LoVo (cell line): ENCODE measurements at places on chromosomes 11 and 22.

DNA sequence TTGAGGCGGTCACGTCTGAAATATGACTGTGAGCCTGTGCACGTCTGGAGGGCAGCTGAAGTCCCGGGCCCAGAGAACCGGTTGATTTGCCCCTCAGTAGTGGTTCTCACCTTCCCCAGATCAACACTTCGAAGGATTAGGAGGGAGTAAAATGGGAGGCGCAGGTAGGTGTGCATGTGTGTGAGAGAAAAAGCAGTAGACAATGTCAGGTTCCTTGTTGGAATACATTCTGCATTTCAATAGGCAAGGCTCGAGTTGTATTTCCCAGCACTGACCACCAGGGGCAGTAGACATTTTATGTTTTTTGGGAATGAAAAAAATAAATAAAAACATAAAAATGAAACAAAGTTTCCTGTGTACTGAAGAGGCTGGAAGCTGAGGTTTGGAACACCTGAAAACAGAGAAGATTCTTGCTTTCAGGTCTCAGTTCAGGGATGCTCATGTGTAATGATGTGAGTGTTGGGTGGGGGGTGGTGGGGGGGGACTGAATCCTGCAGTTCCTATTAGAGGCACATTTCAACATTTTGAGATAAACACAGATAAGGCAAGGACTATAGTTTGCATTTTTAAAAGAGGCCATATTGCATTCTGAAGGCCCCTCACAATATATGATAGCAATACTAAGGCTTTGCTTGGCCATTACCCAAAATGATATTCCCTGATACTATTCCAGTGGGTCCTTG, 333.9 kb downstream of the CADM1 start:
- peak; percentile 21 for DNase-seq

GRCh38 chr22:37177221-37177620, 10.8 kb downstream of the C1QTNF6 start:
- no peak for DNase-seq

DNA sequence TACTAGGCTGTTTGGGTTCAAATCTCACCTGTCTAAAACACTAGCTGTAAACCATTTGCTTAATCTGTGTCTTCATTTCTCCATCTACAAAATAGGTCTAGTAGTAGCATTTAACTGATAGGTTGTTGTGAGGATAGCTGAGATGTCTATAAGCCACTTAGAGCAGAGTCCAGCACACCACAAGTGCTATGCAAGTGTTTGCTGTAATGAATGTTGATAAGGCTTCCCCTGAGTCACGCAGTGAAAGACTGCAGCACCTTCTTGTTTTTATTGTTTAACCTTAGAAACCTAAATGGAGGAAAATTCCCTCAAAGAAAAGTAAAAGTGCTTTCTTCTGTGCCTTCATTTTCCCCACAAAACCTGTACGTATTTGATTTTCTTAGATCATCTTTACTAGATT, 23.1 kb upstream of the LDHA start:
- DNase-seq = no peak

DNA sequence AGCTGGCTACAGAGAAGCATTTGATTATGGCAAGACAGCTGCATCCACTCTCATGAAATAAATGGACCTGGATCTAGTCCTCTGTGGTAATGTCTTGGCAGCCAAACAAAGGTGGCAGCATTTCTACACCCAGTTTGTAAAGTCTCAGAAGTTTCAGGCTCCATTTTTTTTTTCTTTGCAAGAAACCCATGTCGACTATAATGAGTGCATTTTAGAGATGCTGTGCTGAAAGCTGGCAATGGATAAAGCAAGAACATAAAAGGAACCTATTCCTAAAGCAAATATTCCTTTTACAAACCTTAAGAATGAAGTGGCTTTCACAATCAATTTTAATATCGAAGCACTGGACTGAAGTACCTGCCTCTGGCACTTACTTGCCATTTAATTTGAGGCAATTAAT, 33.5 kb downstream of the THAP12 start:
- no peak for DNase-seq

- DNase-seq = no peak
Measured at GRCh38 chr11:45169310-45170072, 23.1 kb downstream of the PRDM11 start.

- no peak for DNase-seq
Measured at GRCh38 chr11:92759571-92760214, 209.8 kb upstream of the MTNR1B start.

DNA sequence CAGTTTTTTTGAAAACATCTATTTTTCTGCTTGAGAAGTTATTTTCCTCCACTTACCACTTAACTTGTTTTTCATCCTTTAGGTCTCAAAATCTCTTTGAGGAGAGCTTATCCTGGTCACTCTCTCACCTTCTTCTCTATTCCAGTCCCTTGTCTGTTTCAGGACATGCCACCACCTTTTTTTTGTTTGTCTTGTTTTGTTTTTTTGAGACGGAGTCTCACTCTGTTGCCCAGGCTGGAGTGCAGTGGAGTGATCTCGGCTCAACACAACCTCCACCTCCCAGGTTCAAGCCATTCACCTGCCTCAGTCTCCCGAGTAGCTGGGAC, 4.6 kb upstream of the BCL2L13 start:
- no peak for DNase-seq

DNA sequence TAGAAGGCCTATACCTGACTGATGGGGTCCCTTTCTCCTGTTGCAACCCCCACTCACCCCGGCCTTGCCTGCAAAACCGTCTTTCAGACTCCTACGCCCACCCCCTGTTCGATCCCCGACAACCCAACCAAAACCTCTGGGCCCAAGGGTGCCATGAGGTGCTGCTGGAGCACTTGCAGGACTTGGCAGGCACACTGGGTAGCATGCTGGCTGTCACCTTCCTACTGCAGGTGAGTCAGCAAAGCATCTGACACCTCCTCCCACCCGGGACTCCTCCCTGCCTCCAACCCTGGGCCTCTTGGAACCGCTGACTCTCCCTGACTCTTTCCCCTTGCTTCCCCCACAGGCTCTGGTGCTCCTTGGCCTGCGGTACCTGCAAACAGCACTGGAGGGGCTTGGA, 1.2 kb downstream of the ROM1 start:
- DNase-seq = no peak

GRCh38 chr22:39646398-39647063, 76.0 kb downstream of the CACNA1I start:
- no peak for DNase-seq

DNA sequence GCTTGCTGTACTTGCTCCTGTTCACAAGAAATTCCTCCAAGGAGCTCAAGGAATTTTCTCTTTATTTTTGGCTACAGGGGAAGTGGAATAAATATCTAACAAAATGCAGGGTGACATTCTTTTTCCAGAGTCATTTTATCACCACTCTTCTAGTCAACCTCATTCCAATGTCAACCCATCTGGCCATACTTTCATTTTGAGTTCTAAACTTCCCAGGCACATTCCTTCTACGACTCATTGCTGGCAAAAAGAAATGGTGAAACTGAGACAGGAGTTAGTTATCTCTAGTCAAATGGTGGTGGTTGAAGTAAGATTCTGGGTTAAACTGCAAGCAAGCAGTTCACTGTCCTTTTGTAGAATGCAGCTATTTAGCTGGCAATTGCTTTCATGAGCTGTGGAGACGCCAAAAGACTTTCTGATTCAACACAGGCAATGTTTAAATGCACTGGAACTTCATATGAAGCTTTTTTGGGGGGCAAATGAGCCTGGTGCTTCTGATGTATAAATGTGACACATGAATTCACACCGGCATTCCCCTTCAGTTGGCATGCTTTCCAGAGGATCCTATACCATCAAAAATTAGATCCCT, 304.6 kb downstream of the CADM1 start:
- no peak for DNase-seq

DNA sequence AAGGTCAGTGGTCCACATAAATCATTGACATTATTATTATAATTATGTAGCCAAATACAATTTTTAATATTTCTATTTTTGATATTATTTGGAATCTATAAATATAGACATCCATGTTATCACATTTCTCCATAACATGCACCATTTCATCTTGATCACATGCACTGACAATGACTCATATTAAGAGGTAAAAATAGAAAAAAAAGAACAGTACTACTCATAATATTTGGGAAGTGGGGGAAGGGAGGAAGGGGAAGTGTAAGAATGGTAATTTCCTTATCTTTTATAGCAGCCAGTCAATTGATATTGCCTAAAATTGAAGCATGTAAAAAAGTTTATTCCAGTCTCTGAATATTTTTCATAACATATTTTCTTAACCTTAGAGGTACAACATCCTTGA, 72.3 kb downstream of the ADM start:
- no peak for DNase-seq

DNA sequence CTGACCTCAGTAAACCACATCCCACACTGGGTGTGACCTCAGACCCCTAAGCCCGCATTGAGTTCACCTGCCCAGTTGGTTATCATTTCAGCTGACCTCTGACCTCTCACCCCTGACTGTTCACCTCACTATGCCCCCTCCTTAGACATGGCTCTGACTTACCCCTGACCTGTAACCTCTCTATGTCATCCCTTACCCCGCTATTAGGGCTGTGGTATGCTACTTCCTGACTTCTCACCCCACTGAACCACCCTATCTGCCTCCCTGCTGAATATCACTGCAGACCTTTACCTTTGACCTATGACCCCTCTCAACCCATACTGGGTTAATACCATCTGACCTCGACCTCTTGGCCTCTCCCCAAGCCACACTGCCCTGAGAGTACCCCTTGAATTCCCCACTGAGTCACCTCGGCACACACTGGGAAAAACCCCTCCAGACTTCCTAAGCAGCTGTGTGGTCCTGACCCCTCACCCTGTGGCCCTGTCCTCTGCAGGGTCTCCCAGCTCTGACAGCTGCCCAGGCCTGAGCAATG, 8.3 kb downstream of the PLCB3 start:
- DNase-seq = no peak

- DNase-seq = no peak
Measured at GRCh38 chr22:48720662-48721394, 1106.8 kb downstream of the BRD1 start.

DNA sequence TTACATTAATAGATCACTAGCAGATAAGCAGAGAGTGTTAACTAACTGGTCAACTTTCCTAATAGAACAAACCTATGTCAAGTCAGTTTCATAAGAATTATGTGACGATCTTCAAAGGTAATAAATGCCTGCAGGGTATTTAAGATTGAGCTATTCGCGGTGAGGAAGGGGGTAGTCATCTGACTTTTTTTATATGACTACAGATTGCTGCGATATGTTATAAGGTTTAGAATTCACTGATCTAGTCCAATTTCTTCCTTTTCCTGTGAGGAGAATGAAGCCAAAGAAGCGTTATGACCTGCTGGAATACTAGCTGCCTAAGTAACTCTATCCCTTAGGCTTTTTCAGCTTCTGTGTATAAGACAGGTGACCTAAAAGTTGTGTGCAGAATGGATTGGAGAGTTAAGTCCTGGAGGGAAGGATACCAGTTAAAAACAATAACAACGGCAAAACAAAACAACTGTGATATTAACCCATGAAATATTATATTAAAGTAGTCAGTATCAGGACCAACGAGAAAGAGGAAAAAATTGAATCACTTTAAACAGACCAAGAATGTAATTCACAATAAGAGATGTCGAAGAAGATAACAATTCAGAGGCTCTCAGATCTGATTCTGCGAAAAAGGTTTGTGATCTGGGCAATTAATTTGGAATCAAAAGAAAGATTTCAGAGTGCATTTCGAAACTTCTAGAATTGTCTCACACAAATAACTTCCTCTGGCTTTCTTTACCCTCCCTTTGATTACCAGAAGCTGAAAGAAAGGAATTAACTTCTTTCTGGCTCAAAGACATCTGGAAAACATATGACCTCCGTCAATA, 630 bp downstream of the CASP4 start:
- peak; percentile 40 for DNase-seq

DNA sequence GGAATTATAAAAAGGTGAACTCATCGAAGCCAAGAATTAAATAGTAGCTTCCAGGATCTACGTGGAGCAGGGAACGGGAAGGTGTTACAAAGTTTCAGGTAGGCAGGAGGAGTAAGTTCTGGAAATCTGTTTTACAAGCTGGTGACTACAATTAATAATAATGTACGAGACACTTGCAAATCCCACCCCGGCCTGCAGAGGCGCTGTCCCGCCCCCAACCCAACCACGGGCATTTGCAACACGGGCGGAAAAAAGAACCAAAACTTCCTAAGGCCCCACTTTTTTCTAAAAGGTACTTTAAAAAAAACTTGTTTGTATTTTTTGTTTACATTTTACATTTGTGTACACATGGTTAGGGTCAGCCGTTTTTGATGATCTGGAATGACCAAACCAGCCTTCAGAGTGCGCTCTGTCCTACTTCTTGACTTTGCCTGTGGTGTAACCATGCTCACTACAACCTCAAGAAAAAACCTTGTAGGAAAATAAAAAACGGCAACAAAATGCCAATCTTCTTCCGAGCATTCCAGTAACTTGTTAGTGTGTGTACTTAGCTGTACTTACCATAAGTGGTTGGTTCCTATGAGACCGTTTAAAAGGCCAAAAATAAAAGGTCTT, 449.6 kb upstream of the B3GAT1 start:
- DNase-seq = no peak

GRCh38 chr11:57405271-57405860, 14.9 kb upstream of the PRG2 start:
- no peak for DNase-seq

DNA sequence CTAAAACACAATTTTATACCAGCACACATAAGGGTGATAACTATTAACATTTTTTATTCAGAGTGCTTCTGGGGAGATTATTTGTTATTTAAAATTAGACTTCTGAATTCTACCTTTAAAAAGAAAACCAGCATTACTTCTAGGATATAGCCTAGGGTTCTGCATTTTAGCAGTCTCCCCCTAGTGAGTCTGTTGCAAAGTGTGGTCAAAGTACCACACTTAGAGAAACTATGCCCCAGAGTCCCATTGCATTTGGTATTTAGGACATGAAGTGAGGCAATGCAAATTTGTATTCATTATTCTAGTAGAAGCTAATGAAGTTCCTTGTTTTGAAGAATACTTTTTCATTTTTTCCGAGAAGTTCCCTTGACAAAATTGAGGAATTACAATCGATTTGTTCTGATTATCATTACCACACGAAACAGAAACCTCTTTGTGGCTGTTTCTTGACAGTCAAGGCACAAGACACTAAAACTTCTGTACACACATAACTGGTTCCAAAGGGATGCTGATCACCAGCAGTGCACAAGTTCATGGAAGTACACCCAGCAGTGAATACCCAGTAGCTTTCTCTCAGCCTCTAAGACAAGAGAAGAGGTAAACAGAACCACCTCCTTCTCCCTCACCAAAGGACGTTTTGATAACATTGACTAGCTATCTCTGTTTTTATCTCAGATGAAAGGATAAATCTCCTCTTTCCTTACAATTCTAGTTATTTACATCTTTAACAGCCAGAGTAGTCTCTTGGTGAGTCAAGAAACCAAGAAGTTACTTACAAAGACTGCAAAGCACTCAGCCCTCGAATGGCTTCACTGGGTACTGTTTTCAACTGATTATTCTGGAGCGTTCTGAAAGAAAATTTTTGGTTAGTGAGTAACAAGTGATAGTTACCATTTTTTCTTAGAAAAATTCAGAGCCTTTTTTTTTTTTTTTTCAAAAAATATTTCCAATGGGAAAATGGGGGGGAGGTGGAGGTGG, 27.6 kb upstream of the CCDC34 start:
- no peak for DNase-seq

GRCh38 chr22:35685731-35686130, 31.9 kb upstream of the APOL5 start:
- no peak for DNase-seq
